Amygdala (tissue), 56 donors: ENCODE measurements at places on chromosomes 11 and 22.
A peak's percentile ranks its signal among the peaks of the same experiment; 100 is the strongest.

- no peak for DNase-seq
Measured at GRCh38 chr11:19561011-19561410, 151.6 kb upstream of the NAV2 start.

DNA sequence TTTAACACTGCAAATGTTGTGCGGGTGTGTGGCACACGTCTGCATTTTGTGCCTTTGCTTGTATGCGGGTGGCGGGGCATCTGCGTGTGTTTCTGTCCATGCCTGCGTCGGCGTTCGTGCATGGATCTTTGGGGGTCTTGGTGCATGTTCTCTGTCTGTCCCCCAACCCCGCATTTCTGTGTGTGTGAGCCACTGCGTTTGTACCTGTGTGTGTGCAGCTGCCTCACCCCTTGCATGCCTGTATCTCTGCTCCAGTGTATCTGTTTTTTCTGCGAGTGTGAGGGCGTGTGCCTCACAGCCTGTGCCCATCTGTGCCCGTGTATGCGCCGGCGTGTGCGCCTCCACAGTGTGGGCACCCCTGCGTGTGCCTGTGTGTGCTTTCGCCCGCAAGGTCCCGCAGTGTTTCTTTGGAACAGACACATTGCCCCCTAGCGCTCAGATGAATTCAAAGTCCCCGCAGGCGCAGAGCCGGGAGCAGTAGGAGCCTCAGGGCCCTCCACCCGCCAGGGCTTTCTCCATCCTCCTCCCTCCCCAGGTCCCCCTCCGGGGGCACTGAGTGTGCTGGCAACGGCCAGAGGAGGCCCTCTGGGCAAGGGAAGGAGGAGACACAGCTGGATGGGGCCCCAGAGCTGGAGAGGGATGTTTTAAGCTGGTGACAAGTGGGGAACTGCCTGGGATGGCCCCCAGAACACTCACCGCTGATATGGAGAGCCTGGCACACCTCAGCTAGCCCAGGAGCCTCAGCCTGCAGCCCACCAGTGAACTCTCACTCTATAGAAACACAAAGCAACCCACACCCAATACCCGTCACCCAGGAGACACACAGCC, 3.1 kb upstream of the MN1 start:
- DNase-seq = peak; percentile 73

DNA sequence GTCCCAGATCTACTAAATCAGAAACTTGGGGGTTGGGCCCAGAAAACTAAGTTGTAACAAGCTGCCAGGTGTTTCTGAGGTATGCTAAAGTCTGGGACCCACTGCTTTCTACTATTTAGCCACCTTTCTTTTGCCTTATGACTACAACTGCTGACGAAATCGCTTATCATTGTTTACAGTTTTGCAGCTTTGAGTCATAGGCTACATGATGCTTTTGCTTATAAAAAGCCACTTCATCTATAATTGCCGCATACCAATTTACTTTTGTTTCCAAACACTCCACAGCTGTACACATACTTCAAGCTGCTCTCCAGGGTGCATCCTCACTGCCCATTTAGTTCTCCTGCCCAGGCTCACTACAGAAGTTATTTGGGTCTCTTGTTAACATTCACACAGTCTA, 144.7 kb downstream of the ENTHD1 start:
- no peak for DNase-seq

- DNase-seq = no peak
Measured at GRCh38 chr22:35882211-35883030, 146.2 kb downstream of the RBFOX2 start.
